ENCODE measurements at places on chromosomes 6 and 20.

DNA sequence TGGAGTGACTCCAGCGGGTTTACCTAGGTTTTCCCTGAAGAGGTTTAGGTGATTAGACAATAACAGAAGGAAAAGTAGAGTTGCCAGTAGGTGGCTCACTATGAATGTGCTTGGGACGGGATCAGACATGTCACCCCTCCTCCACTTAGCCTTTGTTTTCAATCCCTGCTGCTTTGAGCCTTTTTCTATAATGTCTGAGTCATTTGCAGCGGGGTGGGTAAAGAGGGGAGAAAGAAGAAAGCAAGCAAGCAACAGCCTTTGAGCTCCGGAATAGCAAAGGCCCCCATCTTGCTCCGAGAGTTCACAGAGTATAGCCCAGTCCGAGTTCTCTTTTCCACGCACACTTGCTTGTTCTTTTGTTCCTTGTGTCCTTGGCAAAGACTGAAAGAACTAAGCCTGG lies 129.1 kb downstream of the PACRG start:
- DNase-seq: peak; percentile 92

DNA sequence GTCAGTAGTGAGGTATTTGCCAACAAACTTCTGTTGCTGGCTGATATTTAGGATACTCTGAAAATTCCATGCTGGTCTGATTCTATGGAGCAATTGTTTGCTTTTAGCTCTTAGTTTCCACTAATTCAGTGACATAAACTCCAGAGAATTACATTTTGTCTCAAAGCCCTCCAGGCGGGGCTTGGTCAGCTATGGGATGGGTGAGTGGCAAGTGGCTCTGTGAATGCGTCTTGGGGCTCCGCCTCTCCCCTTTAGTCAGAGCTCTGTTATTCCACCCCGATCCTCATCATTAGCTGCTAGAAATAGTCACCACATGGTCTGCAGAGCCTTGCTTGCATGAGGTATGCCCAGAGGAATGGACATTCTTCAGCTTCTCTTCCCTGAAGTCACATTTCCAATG lies 540.6 kb downstream of the QKI start:
- DNase-seq: peak; percentile 43

DNA sequence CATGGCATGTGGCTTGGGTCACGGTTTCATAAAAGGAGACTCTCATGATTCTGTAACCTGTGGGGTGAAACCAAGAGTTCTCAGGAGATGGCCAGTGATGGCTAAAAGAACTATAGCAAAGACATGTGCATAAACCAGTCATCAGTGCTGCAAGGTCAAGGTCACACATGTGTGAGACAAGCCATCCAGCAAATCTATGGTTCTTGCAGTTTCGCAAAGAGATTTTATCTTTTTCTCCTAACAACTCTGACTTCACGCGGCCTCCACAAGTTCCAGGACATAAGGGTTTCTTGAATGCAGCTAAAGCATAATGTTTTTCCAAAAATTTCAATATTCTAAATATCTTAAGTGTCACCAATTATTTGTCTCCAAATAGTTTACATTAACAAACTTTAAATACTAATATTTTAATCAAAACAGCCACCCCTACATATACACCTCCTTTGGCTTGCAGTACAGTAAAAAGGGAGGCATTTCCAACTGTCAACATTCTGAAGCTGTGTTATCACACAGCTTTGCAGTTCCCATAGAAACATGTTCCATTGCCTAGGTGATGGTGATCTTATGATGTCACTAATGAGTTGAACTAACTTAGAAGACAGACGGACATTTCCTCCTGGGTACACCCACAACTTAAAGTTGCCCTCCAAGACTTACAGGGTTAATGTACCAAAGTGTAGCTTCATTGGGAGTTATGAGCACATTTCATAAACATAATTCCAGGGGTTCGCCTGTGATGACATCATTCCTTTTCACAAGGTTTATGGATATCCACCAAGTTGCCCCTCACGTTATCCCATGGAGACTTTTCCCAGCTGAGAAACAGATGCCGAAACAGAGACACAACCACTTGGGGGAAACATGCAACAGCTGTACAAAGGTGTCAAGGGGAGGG lies 250.9 kb upstream of the PDE10A start:
- DNase-seq: no peak

- DNase-seq: peak; percentile 43
These were observed 362 bp downstream of the DUSP22 start for GRCh38 chr6:292506-293192.

DNA sequence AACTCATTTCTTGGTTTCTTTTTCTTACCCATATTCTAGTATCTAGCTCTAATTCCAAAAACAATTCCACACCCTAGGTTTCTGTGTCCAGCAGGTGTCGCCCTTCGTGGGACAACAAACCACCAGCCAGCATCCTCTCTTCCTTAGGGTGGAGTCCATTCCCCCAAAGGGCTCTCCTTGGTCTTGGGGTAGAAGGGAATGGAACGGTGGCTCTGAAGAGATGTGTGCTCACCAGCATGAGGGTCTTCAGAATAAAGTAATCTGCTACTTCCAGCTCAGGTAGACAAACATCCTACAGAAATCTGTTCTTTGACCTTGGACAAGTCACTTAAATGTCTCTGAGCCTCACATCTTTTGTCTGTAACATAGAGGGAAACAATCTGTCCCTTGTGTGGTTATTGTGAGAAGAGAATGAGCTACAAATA lies 7.2 kb downstream of the HLA-DMB start:
- peak; percentile 80 for DNase-seq

DNA sequence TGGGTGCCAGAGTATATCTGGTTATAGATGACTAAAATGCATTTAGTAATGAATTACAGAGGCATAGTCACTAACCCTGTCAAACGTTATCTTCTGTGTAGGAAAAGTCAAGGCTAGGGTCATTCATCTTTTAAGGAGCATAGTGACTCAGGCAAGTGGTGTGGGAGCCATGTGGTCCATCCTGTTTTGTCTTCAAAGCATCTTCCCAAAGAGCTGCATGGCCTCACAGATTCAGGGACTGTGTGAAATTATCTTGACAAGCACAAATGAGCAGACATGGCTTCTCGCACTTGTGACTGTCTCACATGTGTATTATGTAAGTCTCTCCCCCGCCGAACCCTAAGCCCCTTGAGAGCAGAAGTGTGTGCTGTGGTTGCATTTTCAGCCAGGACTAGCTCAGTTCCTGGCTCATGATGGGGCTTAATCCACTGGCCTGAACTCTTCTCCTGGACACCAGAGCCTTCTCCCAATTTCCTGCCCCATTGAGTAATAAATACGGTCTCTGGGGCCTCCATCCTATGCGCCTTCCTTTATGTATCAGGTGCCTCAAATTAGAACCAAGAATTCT lies 769.1 kb downstream of the QKI start:
- DNase-seq: no peak

DNA sequence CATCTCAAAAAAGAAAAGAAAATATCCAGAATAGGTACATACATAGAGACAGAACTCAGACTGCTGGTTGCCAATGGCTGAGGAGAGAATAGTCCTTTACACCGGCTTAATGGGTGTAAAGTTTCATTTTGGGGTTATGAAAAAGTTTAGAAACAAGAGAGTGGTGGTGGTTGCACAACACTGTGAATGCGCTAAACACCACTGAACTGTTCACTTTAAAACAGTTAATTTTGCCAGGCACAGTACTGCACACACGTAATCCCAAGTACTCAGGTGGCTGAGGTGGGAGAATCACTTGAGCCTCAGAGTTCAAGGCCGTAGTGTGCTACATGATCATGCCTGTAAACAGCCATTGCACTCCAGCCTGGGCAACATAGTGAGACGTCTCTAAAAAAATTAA lies 7.6 kb downstream of the ILRUN start:
- no peak for DNase-seq

DNA sequence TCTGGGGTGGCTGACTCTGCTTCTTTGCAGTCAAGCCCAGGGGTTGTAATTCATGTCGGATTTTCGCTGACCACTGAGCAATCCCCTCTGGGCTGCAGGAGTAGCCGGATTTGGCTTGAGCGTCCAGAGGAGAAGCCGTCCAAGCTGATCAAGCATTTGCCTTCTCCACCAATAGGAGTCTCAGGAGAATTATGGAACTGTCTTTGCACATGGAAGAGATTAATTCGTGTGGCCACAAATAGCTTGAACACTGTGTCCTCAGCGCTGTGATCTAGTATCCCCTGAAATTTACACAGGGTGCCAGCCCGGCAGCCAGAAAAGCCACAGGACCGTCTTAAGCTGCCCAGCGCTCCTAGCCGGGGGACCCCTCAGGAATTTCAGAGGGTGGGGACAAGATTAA lies 37.1 kb downstream of the EYA2 start:
- DNase-seq: peak; percentile 84

GRCh38 chr20:21323640-21324039 lies 20.5 kb downstream of the XRN2 start:
- DNase-seq: peak; percentile 95

- no peak for DNase-seq
These were observed 327.6 kb upstream of the CNR1 start for GRCh38 chr6:88493717-88494116.

DNA sequence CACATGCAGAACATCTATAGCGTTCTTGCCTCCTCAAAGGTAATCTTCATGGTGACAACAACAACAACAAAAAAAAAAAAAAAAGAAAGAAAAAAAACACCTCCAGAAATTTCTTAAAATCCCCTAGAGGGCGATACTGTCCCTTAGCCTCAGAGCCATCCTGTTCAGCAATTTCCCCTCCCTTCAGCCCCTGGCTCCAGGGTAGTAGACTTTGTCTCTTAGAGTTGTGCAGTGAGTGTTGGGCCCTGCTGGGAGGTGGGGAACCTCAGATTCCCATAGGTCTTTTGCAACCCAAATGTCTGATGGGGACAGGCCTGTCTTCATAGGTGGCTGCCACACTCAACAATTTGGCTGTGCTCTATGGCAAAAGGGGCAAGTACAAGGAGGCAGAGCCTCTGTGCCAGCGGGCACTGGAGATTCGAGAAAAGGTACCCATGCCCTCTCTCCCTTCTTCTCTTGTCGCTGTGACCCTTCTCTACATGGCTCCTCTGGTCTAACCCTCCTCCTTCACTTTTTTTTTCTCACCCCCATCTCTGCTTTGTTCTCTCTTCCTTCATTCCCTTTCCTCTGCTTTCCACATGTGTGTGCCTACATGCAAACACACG lies 6.0 kb upstream of the PTK7 start:
- peak; percentile 78 for DNase-seq

DNA sequence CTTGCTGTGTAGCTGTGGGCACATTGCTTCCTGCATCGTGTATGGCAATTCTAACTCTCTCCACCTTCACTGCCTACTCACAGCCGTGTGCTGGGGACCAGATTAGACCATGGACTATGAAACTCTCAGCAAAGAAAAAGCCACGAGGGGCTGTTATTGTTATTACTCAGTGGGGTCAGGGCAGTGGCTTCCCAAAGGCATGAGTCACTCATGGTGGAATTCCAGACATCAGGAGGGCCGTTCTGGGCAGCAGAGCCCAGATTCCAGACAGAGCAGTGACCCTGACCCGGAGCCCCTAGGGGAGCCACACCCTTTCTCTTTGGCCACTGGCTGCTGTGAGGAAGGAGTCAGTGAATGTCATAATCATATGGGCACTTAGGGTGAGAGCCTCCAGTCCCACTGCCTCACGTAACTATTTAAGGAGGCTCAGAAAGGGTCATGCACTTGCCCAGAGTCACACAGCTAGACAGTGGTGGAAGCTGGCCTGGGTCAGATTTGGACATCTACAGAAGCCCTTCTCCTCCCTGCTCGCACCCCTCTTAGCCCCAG lies 22.2 kb upstream of the CCN5 start:
- peak; percentile 98 for DNase-seq

DNA sequence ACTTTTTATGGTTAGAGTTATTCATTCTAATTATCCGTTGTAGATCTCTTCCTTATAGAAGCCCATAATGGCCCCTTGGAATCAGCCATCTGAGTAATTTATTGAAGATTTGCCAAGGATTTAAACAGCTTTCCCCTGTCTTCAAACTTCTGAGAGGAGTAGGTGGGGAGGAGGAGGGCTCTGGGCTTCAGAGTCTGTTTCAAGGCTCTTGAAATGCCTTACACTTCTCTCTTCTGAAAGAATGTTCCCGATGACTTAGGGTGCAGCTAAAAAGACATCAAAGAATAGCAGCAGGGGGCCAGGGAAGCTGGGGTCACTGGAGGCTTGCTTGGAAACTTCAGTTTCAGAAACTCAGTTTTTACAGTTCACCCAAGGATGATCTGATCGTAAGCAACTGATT lies 165.3 kb downstream of the ZDHHC14 start:
- no peak for DNase-seq

- no peak for DNase-seq
These were observed 6.7 kb downstream of the PABPC1L start for GRCh38 chr20:44916586-44916985.

DNA sequence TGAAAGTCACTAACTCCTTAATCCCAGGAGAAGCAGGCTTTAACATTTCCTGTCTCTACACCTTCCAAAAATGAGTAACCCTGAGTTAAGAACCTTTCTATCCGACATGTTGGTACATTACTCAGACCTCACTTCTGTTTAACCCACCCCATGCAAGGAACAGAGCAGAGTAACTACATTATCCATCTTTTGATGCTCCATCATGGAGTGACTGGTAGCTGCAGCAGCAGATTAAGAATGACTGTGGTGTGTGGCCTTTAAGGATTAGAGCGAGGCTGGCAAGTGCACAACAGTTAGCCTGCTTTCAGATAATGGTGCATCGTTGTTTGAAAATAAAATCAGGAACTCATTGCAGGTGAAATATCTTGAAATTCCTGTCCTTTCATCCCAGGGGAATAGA lies 2.0 kb downstream of the TRAF3IP2 start:
- DNase-seq: peak; percentile 66

- DNase-seq: peak; percentile 74
These were observed 14.4 kb downstream of the JARID2 start for GRCh38 chr6:15260099-15260821.

- DNase-seq: peak; percentile 10
These were observed 18.1 kb upstream of the ZBP1 start for GRCh38 chr20:57638173-57638894.

DNA sequence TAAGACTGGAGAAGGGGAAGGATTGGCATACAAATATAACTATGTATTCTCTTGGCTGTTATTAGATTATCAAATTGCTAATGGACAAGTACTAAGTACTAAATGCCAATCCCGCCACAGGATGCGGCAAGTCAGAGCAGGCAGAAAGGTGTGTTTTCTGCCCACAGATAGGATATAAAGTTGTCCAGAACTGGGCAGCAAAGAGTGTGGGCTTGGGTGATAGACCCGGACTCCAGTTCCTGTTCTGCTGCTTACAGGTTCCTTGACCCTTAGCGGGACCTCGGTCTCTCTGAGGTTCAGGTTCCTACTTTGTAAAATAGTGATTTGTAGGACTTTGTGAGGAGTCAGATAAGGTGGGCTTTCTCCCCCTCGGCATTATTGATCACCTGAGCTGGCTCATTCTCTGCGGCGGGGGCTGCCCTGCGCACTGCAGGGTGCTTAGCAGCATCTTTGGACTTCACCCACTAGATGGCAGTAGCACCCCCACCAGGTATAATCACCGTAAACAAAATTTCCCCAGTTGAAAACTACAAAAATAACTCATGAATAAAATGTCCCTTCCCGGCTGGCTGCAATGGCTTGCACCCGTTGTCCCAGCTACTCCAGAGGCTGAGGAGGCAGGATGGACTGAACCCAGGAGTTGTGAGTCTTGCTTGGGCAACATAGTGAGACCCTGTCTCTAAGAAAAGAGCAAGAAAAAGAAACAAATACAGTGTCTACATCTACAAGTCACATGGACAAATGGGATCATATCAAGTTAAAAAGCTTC lies 193.1 kb downstream of the DOK5 start:
- peak; percentile 28 for DNase-seq
